T-helper 2 cell treated with Interferon-gamma antibody and Interleukin-4, amounts not matched to agents 100 ng/mL and 5 ng/mL, for 36 hours (primary cell): ENCODE measurements at places on chromosomes 12 and 14. TPM values are rescaled to one million over a fixed set of nuclear protein-coding genes. Genes with fewer than 3 reads are reported as not detected.

Gene ART4
- not detected in 2 replicates for total RNA-seq

Gene CLEC4A
- total RNA-seq: 0.25 and 0.32 TPM in 2 replicates

Gene CLEC7A
- total RNA-seq: not detected in 2 replicates

Gene STAC3
- 8.8 and 9.1 TPM in 2 replicates for total RNA-seq

Gene ANKRD9
- 7.6 and 9.0 TPM in 2 replicates for total RNA-seq

Gene SRSF5
- 312 and 324 TPM in 2 replicates for total RNA-seq

Gene HNF1A
- not detected in 2 replicates for total RNA-seq

Gene AMN
- total RNA-seq: 0.14 and 0.32 TPM in 2 replicates
